ENCODE measurements at places on chromosomes 7 and 10. TPM values are rescaled to one million over a fixed set of nuclear protein-coding genes. Genes with fewer than 3 reads are reported as not detected.

DNA sequence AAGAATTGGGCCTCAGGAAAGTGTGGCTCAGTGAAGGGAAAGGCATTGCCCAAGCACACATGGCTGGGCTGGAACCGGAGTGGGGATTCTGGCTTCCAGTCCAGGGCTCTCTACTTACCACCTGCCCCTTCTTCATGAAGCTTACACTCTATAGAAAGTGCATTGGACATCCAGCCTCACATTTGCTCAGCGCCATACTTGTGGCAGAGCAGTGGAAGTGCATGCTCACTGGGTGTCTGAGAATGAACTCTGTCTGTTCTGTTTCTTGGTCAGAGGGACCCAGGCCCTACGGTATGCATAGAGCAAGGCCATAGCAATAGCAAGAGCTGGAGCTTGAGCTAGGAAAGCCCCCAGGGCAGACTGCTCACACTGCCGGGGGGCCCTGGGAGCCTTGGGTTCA lies 1253.5 kb downstream of the TYW1 start:
- no peak for DNase-seq

DNA sequence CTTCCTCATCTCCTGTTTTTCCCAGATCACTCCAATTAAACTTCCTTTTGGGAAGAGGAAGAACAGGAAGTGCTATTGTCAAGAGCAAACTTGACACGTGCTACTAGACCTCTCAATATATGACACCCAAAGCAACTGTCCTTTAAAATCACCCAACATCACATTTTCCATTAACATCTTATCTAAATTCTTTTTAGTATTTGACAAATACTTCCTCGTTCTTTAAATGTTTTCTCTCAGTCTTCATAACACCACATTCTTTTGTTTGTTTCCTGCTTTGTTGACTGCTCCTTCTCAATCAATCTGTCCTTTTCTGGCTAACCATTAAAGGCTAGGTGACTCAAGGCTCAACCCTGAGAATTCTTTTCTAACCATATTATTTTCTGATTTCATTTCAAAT lies 7.1 kb upstream of the TFPI2 start:
- DNase-seq = no peak

DNA sequence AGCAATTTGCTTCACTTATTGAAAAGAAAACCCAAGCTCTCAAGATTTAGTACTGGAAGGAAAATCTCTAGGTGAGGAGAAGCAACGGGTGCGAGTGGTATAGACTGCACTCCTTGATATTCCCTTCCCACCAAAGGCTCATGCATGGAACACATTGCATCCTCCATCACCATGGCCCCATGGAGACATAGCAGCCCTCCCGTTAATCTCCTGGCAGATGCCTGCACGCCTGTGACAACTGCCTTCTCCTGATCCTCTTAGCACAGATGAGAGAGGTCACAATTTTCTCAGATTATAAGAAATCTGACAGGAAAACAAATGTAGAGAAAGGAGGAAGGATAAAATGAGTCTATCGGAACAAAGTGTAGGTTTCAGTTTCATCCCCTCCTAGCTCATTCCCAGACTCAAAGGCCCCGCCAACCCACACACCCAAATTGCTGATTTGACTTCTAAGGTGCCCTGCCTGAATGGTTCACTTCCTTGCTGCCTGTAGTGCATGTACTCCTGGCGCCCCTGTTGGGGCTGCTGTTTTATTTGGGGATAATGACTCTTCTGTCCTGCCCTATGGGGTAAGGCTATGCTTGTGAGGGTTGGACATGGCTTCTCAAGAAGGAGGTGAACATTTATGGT lies 50.0 kb downstream of the PLXNA4 start:
- DNase-seq = no peak

DNA sequence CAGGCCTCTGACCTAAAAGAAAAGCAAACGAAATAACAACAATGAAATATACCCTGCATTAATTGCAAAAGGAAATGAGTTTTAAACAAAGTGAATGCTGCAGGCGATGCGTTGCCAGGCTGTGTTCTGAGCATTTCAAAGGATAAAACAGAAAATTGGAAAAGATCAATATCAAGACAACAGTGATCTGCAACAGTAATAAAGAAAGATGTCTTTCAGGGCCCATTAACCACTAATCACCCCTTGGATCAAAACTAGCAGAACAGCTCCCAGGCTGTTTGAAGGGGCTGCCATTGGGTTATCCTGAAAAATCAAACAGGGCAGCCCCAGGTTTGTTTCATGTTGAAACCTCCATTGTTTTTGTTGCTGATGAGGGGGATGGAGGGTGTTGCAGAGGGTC lies 219.2 kb downstream of the FGFR2 start:
- no peak for DNase-seq

DNA sequence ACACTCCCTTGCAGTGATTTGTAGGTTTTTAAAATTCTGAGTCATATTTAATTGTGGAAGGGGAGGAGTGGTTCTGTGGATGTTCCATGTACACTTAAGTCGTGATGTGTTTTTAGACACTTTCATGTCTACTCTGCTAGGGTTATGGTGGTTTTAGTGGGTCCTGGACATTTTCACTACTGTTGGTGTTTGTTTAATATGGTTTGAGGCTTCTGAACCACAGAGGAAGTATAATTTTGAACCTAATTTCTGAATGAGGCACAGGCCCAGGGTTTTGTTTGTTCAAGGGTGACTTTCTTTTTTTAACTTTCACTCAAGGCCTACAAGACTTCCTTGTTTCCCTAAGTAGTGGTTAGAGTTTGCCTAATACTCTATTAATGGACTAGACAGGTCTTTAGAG lies 13.3 kb downstream of the SLC26A5 start:
- no peak for DNase-seq

DNA sequence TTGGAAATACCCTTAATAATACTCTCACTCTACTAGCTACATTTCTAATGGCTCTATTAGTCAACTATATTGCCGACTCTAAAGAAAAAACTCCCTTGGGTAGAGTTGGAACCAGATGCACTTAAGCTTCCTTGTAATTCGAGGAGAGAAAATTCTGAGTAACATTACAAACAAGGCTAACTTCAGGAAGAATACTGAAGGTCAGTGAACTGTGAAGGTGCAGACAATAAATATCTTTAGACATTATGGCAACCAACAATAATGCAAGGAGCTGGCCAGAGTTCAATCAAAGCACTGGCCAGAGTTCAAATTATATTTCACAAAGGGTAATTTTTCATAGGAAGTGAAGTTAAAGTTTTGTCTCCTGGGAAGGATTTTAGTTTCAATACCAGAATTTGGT lies 40.7 kb upstream of the MRLN start:
- DNase-seq = no peak

GRCh38 chr10:120600871-120601649 lies 144.0 kb downstream of the PLPP4 start:
- DNase-seq = no peak

GRCh38 chr7:107951172-107951787 lies 51.7 kb downstream of the LAMB1 start:
- no peak for DNase-seq

GRCh38 chr10:103103989-103104388 lies 89.1 kb downstream of the NT5C2 start:
- DNase-seq = no peak

GRCh38 chr7:139572071-139572470 lies 48.6 kb downstream of the CLEC2L start:
- DNase-seq = no peak

DNA sequence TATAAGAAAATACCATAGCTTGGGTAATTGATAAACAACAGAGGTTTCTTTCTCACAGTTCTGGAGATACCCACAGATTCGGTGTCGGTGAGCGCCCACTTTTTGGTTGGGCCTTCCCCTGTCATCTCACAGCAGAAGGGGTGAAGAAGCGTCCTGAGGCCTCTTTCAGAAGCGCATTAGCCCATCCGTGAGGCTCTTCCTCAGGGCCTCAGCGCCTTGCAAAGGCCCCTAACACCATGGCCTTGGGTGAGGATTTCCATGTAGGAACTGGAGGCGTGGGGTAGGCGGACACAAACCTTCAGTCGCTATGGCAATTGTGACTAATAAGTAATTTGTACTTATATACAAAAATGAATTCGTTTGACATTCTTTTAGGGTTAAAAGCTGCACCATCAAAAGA lies 316.0 kb downstream of the PTPRN2 start:
- DNase-seq = no peak

The CCL24 gene
- total RNA-seq = not detected

The MICALL2 gene
- 7.4 TPM for total RNA-seq

The LBX1 gene
- not detected for total RNA-seq

The TRIM4 gene
- 14.4 TPM for total RNA-seq

The FOXI2 gene
- not detected for total RNA-seq
